Right renal pelvis (tissue), 4 donors: ENCODE measurements at places on chromosomes 5 and 9. TPM values are rescaled to one million over a fixed set of nuclear protein-coding genes. Genes with fewer than 3 reads are reported as not detected.
A peak's percentile ranks its signal among the peaks of the same experiment; 100 is the strongest.

DNA sequence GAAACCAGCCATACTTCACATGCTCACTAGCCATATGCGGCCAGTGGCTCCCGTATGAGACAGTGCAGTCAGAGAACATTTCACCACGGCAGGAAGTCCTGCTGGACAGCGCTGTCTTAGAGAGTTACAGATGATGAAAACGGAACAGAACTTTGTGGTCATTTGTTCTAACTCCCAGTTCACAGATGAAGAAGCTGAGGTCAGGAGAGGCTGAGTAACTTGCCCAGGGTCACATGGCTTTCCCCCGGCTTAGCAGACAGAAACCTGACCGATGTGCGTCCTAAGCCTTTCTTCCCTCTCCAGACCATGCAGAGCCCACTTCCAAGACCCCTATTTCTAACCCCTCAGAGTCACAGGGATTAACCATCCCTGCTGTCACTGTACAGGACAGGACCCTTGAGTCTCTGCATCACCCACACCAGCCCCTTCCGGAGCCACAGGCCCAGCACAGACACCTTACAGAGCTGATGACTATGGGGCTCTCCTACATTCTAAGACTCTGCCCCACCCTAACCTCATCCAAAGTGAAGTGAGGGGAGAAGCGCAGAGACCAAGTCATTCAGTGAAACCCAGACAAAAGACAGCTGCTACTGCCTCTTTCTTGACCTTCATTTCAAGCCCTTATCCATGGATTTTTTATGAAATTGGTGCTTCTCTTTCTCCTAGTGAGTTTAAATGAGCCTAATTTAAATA is 86.9 kb downstream of the PTPN3 start:
- DNase-seq = no peak

GRCh38 chr9:127316586-127317323 is 52.2 kb downstream of the GARNL3 start:
- no peak for DNase-seq

Gene SUSD1
- 33.5 TPM for polyA plus RNA-seq

DNA sequence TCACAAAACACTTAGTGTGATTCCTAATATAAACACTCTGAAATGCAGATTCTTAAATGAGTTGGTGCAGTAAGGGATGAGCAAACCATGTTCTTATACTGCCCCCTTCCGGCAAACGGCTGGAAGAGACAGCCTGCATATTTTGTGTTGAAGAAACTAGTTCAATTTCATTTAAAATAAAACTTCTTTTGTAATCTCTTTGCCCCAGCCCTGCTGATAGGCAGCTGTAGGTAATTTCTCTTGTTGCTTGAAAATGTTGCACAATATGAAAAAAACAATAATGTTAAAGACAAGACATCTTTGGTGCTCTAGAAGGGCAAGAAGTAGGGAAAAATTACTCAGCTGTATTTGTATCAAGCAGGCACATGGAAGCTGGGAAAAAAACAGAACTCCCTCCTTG is 89.7 kb upstream of the CCNG1 start:
- DNase-seq = peak; percentile 45

Gene MARCHF3
- 8.5 TPM for polyA plus RNA-seq

Gene PDLIM4
- polyA plus RNA-seq = 19.5 TPM

DNA sequence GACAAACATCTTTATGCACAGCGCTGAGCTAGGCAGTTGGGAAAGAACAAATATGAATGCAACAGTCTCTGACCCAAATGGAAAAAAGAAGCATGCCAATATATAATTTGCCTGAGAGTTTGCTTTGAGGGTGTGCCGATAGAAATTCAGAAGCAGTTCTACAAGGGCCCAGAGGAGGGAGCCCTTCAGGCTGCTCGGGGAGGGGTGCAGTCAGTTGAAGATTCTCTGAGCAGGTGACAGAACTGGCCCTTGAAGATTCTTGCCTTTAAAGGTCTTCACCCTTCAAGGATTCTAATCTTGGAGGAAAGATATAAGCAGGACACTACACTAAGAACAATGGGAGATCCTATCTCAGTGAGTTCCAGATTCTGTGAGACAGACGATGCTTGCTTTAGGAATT is 3.7 kb upstream of the PAPPA start:
- DNase-seq = no peak

Gene PCDHB11
- 4.8 TPM for polyA plus RNA-seq

- no peak for DNase-seq
Observed at GRCh38 chr5:115549154-115549553, 4.6 kb upstream of the FEM1C start.

Gene SLC46A2
- polyA plus RNA-seq = 0.21 TPM

Gene TEX48
- not detected for polyA plus RNA-seq

- peak; percentile 65 for DNase-seq
Observed at GRCh38 chr5:93299681-93300308, 281.2 kb downstream of the NR2F1-AS1 start.

GRCh38 chr5:177477701-177478477 is 4.5 kb upstream of the DBN1 start:
- DNase-seq = no peak

DNA sequence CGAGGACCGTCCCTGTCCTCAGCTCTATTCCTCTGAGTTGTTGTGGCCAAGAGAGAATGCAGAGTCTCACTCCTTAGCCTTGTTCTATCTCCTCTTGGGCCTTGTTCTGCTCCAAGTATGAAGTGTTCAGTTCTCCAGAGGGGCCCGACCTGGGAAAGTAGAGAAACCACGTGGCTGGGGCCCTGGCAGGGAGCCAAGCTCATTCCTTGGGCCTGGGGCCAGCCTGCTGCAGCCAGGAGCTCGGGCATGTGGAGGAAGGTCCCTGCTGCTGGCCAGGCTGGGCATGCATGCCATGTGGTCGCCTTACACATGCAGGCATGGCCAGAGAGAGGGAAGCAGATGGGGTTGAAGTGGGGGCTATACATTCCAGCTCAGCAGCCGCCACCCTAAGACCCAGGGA is 60.7 kb downstream of the COL27A1 start:
- DNase-seq = no peak

- DNase-seq = no peak
Observed at GRCh38 chr9:83047839-83048775, 14.8 kb downstream of the RASEF start.

Gene PIGO
- polyA plus RNA-seq = 30.9 TPM
